Small intestine (tissue), 16 donors: ENCODE measurements at places on chromosomes 2 and 18. TPM values are rescaled to one million over a fixed set of nuclear protein-coding genes. Genes with fewer than 3 reads are reported as not detected.

GRCh38 chr2:179239195-179239594 is 25.4 kb downstream of the SESTD1 start:
- peaks cover 2% of the 10 kb centered on the region for H3K4me1 ChIP-seq
- H3K4me3 ChIP-seq = no peak overlapping the region
- no peaks in the 10 kb centered on the region for H3K27me3 ChIP-seq

- no peaks in the 10 kb centered on the region for H3K27me3 ChIP-seq
- H3K4me3 ChIP-seq = no peak overlapping the region
- H3K4me1 ChIP-seq = no peaks in the 10 kb centered on the region
- no peaks in the 10 kb centered on the region for H3K36me3 ChIP-seq
These were observed 2176.3 kb upstream of the CELF4 start for GRCh38 chr18:39741755-39742466.

- DNase-seq = no peak
- H3K4me1 ChIP-seq = no peaks in the 10 kb centered on the region
- no peak overlapping the region for H3K27ac ChIP-seq
- H3K36me3 ChIP-seq = no peaks in the 10 kb centered on the region
These were observed 58.4 kb downstream of the DYSF start for GRCh38 chr2:71511776-71512175.

GRCh38 chr2:207150284-207150683 is 15.5 kb downstream of the KLF7 start:
- no peak overlapping the region for H3K27ac ChIP-seq
- no peaks in the 10 kb centered on the region for H3K36me3 ChIP-seq
- peaks cover 12% of the 10 kb centered on the region for H3K4me1 ChIP-seq
- DNase-seq = no peak

DNA sequence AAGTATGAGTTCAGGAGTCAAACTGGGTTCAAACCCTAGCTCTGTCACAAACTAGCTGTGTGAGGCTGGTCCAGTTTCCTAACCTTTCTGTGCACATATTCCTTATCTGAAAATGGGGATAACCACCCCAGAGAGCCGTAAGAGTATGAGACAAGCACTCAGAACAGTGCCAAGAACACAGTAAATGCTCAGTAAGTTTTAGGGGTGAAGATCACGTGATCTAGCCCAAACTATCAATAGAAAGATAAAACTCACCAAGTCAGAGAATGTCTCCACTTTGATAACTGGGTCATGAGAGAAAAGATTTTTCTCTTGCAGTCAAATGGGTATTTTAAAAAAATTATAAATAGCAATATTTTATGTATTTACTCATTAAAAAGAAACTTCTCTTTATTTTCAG is 219.4 kb upstream of the REV1 start:
- H3K36me3 ChIP-seq = no peaks in the 10 kb centered on the region
- H3K4me1 ChIP-seq = no peaks in the 10 kb centered on the region
- no peak overlapping the region for H3K4me3 ChIP-seq
- DNase-seq = no peak
- H3K27me3 ChIP-seq = no peaks in the 10 kb centered on the region

- no peaks in the 10 kb centered on the region for H3K36me3 ChIP-seq
- no peak overlapping the region for H3K4me3 ChIP-seq
- H3K27ac ChIP-seq = no peak overlapping the region
- H3K27me3 ChIP-seq = no peaks in the 10 kb centered on the region
- DNase-seq = no peak
These were observed 1374.9 kb upstream of the CELF4 start for GRCh38 chr18:38940475-38940862.

DNA sequence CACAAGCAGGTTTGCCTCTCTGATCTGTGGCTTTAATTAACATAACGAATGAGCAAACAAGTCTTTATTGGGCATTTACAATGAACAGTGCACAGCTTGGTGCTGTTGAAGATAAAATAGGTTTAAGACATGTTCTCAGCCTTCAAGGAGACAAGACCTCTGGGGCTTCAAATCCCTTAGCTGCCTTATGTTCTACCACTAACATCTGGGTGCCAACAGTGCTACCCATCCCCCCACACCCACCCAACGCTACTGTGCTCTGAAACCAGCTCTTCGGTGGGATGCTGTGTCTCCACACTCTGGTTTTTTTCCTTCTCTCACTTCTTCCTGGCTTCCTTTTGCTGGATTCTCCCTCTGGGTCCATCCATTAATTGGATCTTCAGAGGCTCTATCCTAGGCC is 14.1 kb upstream of the B3GNT2 start:
- H3K36me3 ChIP-seq = no peaks in the 10 kb centered on the region
- no peak overlapping the region for H3K27ac ChIP-seq
- peaks cover 6% of the 10 kb centered on the region for H3K4me1 ChIP-seq
- DNase-seq = no peak
- H3K4me3 ChIP-seq = no peak overlapping the region

DNA sequence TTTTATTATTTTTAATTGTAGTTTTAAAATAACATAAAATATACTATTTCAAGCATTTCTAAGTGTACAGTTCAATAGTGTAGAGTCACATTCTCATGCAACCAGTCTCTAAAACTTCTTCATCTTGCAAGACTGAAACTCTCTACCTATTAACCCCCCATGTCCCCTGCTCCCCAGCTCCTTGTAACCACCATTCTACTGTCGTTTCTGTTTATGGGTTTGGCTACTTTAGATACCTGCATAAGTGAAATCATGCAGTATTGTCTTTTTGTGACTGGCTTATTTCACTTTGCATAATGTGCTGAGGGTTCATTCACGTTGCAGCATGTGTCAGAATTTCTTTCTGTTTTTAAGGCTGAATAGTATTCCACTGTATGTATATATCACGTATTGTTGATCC is 139.4 kb downstream of the SMAD7 start:
- no peaks in the 10 kb centered on the region for H3K27me3 ChIP-seq
- DNase-seq = no peak
- peaks cover 22% of the 10 kb centered on the region for H3K4me1 ChIP-seq
- no peak overlapping the region for H3K4me3 ChIP-seq
- H3K36me3 ChIP-seq = peaks cover under 1% of the 10 kb centered on the region

- no peak overlapping the region for H3K4me3 ChIP-seq
- DNase-seq = no peak
These were observed 167.3 kb downstream of the MREG start for GRCh38 chr2:215845839-215846586.

- no peak overlapping the region for H3K27ac ChIP-seq
- H3K36me3 ChIP-seq = no peaks in the 10 kb centered on the region
- no peak for DNase-seq
- no peak overlapping the region for H3K4me3 ChIP-seq
- no peaks in the 10 kb centered on the region for H3K27me3 ChIP-seq
These were observed 764.1 kb upstream of the NXPH2 start for GRCh38 chr2:139544186-139544851.

DNA sequence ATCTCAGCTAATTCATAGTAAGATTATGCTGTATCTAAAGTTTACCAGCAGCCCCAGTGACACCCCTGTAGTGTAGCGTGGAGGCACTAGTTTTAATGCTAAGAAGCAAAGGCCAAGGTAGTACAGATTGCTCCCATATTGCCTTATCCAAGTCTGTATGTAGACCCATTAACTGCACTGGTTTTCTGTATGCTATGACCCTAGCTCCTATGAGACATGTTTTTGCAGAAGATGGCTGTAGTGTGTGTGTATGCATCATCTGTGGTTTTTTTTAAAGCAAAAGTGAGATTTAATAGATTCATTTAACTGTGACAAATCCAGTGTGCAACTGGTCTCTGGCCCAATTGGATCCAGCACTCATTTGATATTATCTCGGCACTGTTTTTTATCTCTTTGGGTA is 86.5 kb downstream of the HAUS1 start:
- no peaks in the 10 kb centered on the region for H3K4me1 ChIP-seq
- H3K4me3 ChIP-seq = no peak overlapping the region
- DNase-seq = no peak
- no peak overlapping the region for H3K27ac ChIP-seq

DNA sequence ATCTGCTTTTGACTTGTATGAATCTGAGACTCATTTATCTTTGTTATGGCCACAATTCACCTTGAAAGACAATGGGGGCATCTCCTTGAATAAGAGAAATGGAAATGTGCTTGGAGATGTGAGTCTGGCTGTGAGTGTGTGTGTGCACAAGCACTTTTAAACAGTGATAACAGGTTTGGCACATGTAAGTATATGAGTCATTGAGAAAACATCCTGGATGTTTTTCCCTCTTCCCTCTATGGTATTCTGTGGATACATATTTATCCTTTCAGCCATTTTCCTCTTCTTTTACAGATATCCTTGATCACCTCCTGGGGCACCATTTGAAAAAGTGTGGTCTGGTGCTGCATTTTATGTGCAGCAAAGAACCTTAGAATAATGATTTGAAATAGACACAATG is 317.3 kb upstream of the THUMPD2 start:
- no peaks in the 10 kb centered on the region for H3K36me3 ChIP-seq
- H3K27ac ChIP-seq = no peak overlapping the region
- DNase-seq = peak; percentile 19
- no peak overlapping the region for H3K4me3 ChIP-seq
- no peaks in the 10 kb centered on the region for H3K4me1 ChIP-seq

- H3K27me3 ChIP-seq = no peaks in the 10 kb centered on the region
- no peaks in the 10 kb centered on the region for H3K36me3 ChIP-seq
- H3K4me1 ChIP-seq = no peaks in the 10 kb centered on the region
- DNase-seq = no peak
- H3K4me3 ChIP-seq = no peak overlapping the region
These were observed 27.7 kb upstream of the PTPN4 start for GRCh38 chr2:119731983-119732382.

DNA sequence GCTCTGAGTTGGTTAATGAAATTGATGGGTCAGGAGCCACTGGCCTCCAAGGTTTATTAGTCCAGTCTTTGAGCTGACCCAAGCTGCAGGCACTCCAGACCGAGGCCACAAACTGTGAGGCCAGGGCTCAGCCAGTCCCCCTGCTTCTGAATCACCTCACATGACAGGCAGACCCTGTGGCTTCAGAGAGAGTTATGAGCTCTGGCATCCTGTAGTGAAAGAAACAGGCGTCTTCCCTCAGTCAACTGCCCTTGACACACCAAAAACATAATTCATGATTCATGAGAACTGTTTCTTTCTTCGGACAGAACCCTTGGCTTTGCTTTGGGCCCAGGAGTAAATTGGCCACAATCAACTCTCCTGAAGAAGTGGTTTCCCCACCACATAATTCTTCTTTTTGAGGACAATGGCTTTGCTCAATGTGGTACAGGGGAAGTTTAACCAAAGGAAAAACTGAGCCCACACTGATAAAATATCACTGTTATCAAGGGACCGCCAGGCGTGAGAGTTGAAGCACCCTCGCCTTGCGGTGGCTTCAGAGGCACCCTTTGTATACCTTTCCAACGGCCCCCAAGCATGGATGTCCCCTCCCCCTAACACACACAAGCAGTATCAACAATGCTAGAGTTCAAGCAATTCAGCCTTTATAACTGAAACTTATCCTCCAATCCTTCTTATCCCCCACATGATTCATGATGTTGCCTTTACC is 226.9 kb downstream of the CYRIA start:
- H3K36me3 ChIP-seq = no peaks in the 10 kb centered on the region
- H3K4me1 ChIP-seq = no peaks in the 10 kb centered on the region
- no peak overlapping the region for H3K27ac ChIP-seq

GRCh38 chr2:167380555-167380954 is 492.3 kb downstream of the XIRP2 start:
- no peaks in the 10 kb centered on the region for H3K36me3 ChIP-seq
- no peak overlapping the region for H3K4me3 ChIP-seq
- H3K27me3 ChIP-seq = no peaks in the 10 kb centered on the region
- no peaks in the 10 kb centered on the region for H3K4me1 ChIP-seq

GRCh38 chr18:75344615-75345014 is 82.9 kb downstream of the SMIM21 start:
- no peak overlapping the region for H3K27ac ChIP-seq
- DNase-seq = no peak
- H3K27me3 ChIP-seq = no peaks in the 10 kb centered on the region
- H3K4me1 ChIP-seq = no peaks in the 10 kb centered on the region

DNA sequence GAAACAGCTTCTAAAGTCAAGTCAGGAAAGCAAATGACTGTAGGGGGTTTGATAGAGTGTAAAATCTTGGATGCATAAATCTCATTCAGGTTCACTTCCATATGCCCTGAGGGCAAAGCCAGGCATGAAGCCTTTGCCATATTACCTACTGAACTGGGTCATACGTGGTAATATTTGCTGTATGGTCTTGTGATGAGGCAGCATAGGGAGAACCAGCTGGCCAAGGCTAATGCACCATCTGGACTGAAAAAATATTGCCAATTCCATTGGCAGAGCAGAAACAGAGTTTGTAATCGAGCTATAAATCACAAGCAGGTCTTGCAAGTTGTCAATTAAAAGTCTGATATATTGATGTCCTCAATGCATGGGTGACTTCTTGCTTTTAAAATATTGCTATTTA is 243.8 kb downstream of the ERBB4 start:
- H3K4me3 ChIP-seq = no peak overlapping the region
- no peaks in the 10 kb centered on the region for H3K27me3 ChIP-seq
- H3K36me3 ChIP-seq = no peaks in the 10 kb centered on the region
- H3K4me1 ChIP-seq = no peaks in the 10 kb centered on the region
- no peak overlapping the region for H3K27ac ChIP-seq

DNA sequence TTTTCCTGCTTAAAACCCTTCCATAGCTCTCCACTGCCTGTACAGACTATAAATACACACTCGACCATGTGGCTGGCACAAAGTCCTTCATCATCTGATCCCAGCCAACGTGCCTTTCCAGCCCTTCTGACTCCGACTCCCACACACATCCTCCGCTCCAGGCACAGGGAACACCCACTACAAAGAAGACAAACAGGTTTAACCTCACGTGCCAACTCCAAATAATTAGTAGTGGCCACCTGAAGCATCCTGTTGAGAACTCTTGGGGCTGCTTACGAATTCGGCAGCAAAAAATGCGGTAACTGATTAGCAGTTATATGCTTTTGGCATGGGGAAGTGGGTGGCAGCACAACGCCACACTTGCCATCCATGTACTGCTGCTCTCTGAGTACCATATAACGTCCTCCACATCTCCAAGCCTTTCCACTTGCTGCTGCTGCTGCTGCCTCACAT is 12.1 kb downstream of the SPIRE1 start:
- no peaks in the 10 kb centered on the region for H3K36me3 ChIP-seq
- H3K4me1 ChIP-seq = no peaks in the 10 kb centered on the region
- DNase-seq = no peak

DNA sequence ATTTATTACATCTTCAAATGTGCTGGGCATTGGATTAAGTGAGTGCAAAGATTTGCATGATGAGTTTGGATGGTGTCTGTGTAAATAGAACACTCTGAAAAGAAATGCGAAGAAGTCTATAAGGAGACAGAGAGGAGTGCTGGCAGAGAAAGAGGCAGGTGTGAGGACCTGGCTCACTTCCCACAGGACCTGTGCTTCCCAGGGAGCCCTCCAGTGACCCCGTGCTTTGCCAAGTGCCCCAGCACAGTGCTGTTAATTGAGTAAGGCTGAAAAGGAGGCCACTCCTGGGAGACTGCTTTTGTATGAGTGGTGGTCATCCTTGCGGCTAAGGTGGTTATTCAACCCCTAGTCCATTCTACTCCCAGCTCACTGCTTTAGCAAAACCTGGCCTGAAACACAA is 230.8 kb downstream of the OSR1 start:
- no peaks in the 10 kb centered on the region for H3K4me1 ChIP-seq
- H3K27ac ChIP-seq = no peak overlapping the region
- no peak overlapping the region for H3K4me3 ChIP-seq
- no peak for DNase-seq
- H3K36me3 ChIP-seq = no peaks in the 10 kb centered on the region

The SLC14A1 gene
- not detected for polyA plus RNA-seq

The SPR gene
- polyA plus RNA-seq = 50.0 TPM

The CETN1 gene
- not detected for polyA plus RNA-seq

The SIX2 gene
- not detected for polyA plus RNA-seq

The CASP10 gene
- 21.7 TPM for polyA plus RNA-seq

The CEP76 gene
- polyA plus RNA-seq = 5.7 TPM

The AGPS gene
- 14.1 TPM for polyA plus RNA-seq
